ENCODE measurements at places on chromosomes 12 and 14. TPM values are rescaled to one million over a fixed set of nuclear protein-coding genes. Genes with fewer than 3 reads are reported as not detected.

CFAP73 gene
- not detected for polyA plus RNA-seq

MYH6 gene
- not detected for polyA plus RNA-seq

INSM2 gene
- polyA plus RNA-seq, result not detected

ACACB gene
- polyA plus RNA-seq, result 1.9 TPM

EIF2S3B gene
- polyA plus RNA-seq, result 0.37 TPM

TSHR gene
- polyA plus RNA-seq, result not detected

DNA sequence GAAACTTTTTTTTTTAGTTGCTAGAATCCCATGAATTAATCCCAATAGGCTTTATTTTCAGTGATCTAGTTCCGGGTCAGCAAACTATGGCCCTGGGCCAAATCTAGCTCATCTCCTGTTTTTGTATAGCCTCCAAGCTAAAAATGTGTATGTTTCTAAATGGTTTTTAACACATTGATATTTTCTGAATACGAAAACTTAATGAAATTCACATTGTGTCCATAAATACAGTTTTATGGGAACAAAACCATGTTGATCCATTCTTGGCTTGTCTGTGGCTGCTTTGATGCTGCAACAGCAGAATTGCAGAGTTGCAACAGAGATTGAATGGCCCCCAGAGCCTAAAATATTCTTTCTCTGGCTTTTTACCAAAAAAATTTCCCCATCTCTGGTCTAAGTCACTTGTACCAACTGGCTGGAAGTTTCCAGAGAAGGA, 47.5 kb downstream of the ZNF664 start:
- no peak for DNase-seq

GRCh38 chr14:102975662-102976061, 53.2 kb downstream of the AMN start:
- DNase-seq, result no peak

DNA sequence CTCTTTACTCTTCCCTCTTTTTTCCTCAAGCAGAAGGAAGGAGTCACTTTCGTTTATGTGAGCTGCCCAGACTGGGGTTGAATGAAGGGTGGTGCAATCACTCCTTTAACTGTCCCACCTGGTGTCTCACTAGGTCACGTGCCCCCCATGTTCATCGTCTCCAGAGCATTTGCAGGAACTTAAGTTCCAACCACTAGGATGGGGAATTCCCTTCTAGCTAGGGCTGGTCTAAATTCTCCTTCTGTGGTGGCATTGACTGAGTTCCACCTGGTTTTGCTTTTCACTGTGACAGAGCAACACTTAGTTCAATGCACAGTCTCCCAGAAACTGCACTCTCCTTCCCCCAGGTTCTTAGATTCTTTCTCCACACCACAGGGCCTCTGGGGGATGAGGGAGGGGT, 9.5 kb downstream of the FANCM start:
- DNase-seq, result no peak

DNA sequence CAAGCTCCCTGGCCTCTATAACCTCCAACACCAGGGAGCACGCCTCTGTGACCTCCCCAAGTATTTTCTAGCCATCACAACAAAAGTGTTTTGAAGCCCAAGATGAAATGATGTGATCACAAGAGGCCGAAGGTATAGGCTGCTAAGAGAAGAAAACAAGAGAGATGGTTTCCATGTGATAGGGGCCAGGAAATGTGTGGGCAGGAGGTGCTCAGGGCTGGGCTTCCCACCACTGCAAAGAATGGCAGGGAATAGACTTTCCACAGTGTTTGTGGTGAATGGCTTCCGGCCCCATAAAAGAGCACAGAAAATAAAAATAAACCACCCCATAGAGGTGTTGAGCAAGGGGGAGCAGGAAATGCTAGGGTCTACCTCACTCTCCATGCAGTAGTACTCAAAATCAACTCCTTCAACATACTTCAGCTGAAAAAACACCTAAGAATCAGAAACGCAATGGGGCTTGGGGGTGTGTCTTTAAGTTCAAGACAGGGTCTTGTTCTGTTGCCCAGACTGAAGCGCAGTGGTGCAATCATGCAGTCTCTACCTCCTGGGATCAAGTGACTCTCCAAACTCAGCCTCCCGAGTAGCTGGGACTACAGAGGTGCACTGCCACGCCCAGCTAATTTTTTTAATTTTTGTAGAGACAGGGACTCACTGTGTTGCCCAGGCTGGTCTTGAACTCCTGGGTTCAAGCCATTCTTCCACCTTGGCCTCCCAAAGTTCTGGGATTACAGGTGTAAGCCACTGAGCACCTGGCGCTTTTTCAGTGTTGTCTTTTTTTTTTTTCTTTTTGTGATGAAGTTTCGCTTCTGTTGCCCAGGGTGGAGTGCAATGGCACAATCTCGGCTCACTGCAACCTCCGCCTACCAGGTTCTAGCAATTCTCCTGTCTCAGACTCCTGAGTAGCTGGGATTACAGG, 27.1 kb downstream of the DAD1 start:
- no peak for DNase-seq

GRCh38 chr12:88546853-88547252, 33.4 kb downstream of the KITLG start:
- no peak for DNase-seq

DNA sequence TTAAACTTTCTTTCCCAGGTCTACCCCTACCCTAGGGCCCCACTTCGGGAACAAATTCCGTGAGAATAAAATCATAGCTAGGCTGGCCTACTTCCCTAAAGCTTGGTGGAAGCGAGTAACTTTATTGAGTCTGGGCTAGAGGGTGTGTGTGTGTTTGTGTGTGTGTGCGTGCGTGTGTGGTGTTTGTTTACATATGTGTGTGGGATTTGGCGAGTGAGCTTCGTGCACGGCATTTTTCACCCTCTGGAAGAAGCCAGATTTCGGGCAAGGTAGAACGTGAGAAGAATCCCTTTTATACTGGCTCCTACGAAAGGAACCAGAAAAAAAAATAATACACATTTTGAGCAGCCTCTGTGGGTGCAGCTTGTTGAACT, 7.5 kb upstream of the LHX5 start:
- DNase-seq, result no peak

DNA sequence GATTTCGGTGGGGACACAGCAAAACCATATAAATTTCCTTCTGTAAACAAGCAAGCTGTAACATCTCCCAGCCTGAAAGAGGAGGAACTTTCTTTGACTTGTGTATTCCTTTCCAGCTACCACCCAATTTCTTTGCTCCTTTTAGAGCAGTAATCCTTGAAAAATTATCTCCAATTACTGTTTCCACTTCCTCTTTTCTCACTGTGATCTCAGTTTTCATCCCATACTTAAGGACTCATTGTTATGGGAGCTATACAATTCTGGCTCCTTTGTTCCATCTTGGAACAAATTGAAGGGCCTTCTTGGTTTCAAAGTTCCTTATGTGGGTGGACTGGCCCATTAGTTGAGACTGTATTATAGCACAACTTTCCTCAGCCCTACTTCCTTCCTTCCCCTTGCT, 152.6 kb downstream of the AKAP6 start:
- no peak for DNase-seq

DNA sequence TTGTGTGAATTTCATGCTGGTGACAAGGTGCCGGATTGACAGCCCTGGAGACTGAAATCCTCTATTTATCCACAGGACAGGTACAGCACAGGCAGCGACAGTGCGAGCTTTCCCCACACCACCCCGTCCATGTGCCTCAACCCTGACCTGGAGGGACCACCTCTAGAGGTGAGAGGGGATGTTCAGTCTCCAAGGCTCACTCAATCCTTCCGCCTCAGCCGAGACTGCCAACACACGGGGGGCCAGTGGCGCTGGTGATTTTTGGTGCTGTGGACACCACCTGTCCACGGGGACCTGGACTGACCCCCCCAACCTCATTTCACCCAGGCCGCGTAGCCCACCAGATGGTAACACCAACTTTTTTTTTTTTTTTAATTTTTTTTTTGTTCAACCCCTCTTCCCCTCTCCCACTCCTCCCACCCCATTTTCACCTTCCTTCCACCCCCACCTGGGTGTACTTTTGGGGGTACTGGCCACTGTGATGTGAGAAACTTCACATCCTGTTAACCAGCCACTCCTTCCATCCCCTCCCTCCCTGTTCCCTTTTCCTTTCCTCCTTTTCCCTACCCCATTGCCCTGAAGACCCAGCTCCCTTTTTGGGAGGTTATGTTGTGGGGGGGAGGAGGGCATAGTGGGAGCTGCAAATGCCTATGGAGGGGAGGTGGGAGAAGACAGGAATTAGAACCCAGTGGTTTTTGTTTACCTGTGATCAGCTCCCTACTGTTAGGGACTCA, 12.9 kb downstream of the PCBP2 start:
- no peak for DNase-seq

DNA sequence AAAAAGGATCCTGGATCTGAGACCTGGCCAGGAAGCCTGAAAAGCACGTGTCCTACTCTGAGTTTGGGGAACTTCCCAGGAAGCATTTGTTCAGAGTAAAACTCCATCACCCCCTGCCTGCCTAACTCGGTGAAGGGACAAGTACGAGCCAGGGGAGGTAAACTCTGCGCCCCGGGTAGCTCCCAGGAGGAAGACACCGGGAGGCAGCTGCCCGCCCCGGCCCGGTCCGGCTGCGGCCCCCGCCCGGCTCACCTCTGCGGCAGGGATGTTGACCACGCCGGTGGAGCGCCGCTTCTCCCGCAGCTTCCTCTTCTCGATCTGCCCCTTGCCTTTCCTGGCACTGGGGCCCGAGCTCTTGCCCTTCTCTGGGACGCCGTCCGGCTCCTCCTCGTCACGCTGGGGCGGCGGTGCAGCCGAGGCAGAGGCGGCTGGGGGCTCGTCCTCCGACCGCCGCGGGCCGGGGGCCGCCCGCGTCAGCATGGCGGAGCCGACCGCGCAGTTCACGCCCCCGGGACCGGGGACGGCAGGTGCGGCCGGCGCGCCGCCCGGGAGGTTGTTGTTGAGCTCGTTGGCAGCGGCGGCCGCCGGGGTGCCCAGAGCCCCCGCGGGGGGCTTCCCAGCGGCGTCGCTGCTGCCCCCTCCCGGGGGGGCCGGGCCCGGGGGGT, 1.2 kb downstream of the PAWR start:
- peak; percentile 43 for DNase-seq

GRCh38 chr14:36227344-36227743, 50.8 kb upstream of the PTCSC3 start:
- no peak for DNase-seq

DNA sequence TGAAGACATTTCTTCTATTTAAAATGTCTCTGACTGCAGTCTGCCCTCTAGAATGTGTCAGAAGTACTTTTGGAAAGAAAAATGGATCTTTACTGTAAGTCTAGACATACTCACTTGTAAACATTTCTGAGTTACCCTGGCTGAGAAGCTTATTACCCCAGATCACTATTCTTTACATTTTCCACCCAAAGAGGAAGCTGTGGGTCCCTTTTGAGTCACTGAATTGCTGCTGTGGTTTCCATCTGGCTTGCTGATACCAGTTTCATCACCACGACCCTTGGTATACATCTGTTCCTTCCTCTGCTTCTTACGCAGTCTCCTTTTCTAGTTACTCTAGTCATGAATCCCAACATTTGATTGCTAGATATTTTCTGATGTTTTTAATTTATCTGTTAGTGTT, 20.2 kb upstream of the CLEC4D start:
- peak; percentile 90 for DNase-seq

DNA sequence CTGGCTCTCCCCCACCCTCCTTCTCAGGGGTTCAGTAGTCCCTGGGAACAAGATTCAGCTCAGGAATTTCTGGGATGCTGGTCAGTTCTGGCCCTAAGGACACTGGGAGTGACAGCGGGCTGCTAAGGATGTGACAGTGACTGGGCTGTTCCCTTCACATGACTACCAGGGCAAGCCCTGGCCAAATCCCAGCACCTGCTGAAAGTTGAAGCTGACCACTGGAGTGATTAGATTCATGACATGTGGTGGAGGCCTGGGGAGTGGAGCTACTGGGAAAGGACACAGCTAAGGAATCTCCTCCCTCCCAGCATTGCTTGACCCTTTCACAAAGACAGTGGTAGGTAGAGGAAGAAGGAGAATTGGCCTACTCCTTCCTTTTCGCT, 204.9 kb downstream of the DAD1 start:
- DNase-seq, result no peak

DNA sequence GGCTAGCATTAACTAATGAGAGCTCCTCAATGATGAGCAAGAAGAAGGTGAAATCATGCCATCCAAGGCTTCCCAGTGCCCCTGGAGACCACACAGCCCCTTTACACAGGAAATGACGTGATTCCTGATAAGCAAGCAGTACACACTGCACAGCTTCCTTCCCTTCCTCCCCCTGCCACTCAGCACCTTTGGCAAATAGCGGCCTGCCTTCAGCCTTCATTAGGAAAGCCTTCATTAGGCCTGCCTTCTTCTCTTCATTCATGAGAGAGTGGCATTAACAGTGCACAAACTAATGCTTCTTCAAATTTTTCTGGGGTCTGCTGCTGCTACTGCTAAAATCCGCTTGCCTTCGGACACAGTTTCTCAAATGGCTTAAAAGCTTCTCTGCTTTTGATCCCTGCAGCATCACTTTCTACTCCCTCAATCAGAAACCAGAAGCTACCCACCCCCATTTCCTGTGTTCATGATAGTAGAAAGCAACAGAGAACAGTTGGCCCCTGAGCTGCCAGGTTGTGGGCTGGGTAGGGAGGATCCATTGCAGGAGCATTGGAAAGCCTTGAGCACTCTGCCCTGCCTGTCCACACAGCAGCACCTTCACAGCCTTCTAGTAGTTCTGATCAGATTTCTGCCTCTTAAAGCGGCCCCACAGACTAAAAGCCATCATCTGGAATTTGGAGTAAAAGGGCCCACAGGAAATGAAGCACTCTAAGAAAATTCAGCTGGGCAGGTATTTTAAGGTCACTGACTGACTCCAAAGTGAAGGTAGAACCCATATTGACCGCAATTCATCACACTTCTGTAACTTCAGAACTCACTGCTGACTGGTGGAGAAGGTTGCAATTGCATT, 103.8 kb upstream of the ETV6 start:
- no peak for DNase-seq

- DNase-seq, result no peak
These were observed 46.1 kb downstream of the RNFT2 start for GRCh38 chr12:116784238-116784612.

GRCh38 chr14:46063872-46064271, 587.7 kb downstream of the RPL10L start:
- DNase-seq, result no peak

- no peak for DNase-seq
These were observed 44.7 kb upstream of the ATP23 start for GRCh38 chr12:57896434-57897201.

DNA sequence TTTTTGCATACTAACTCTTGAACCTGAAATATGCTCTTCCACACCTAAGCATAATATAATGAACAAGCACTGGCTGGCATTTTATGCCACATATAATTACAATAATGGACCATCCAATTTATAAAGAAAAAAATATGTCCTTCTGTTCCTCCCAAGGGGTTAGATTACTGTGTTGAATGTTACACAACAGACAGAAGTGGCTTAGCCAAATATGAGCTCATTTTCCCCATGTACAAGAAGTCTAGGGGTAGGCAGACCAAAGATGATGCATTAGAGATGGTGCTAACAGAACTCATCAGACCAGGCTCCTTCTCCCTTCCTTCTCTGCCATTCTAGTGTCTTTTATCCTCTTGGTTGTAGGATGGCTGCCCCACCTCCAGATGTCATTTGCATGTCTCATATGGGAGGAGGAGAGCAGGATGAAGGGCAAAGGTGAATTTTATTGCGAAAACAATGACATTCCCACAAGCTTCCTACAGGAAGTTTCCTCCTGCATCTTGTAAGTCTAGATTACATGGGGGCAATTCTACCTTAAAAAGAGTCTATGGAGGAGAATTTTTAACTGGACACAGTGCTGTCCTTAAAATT, 43.9 kb upstream of the SLC2A13 start:
- DNase-seq, result no peak

- no peak for DNase-seq
These were observed 152.1 kb downstream of the GLT1D1 start for GRCh38 chr12:129005416-129005815.
